C1 segment of cervical spinal cord (tissue), 14 donors: ENCODE measurements at places on chromosomes 12 and 14.
A peak's percentile ranks its signal among the peaks of the same experiment; 100 is the strongest.

GRCh38 chr12:27293463-27293862 lies 39.2 kb upstream of the BMAL2 start:
- DNase-seq = no peak

GRCh38 chr12:12686472-12686871 lies 9.5 kb downstream of the GPR19 start:
- DNase-seq = no peak

GRCh38 chr14:67673451-67673850 lies 981 bp downstream of the VTI1B start:
- no peak for DNase-seq

- no peak for DNase-seq
Measured at GRCh38 chr12:103043531-103044486, 86.3 kb downstream of the ASCL1 start.

GRCh38 chr12:49842519-49843352 lies at the start of gene BCDIN3D:
TSS of gene BCDIN3D (minus strand) at chr12:49843106. CDS start at chr12:49843087, 19 bp downstream.
- DNase-seq = peak; percentile 86

GRCh38 chr14:62053188-62053587 lies 291.0 kb downstream of the SNAPC1 start:
- no peak for DNase-seq

GRCh38 chr12:43789941-43790340 lies 16.2 kb downstream of the TWF1 start:
- DNase-seq = no peak

- no peak for DNase-seq
Measured at GRCh38 chr14:67886191-67886590, 66.6 kb downstream of the RAD51B start.
